ENCODE measurements at places on chromosomes 12 and 14. TPM values are rescaled to one million over a fixed set of nuclear protein-coding genes. Genes with fewer than 3 reads are reported as not detected.

Gene TMEM106C
- 24.5 TPM for total RNA-seq

Gene RPS6KA5
- 16.3 TPM for total RNA-seq

Gene CLEC2D
- 437 TPM for total RNA-seq

Gene CMA1
- not detected for total RNA-seq

Gene BICDL1
- total RNA-seq: 15.1 TPM

Gene NRXN3
- not detected for total RNA-seq

Gene CIROP
- not detected for total RNA-seq

Gene ATL1
- 1.4 TPM for total RNA-seq

Gene NGB
- not detected for total RNA-seq

Gene KRT77
- not detected for total RNA-seq

Gene ARMH4
- not detected for total RNA-seq

Gene TAS2R10
- total RNA-seq: 0.44 TPM

All from activated B cell treated with CpG ODN at 0.5 μM for 24 hours (primary cell).